Activated naive CD8-positive, alpha-beta T cell treated with anti-CD3 and anti-CD28 coated beads for 36 hours (primary cell): ENCODE measurements at places on chromosomes 7 and 10.
A peak's percentile ranks its signal among the peaks of the same experiment; 100 is the strongest.

DNA sequence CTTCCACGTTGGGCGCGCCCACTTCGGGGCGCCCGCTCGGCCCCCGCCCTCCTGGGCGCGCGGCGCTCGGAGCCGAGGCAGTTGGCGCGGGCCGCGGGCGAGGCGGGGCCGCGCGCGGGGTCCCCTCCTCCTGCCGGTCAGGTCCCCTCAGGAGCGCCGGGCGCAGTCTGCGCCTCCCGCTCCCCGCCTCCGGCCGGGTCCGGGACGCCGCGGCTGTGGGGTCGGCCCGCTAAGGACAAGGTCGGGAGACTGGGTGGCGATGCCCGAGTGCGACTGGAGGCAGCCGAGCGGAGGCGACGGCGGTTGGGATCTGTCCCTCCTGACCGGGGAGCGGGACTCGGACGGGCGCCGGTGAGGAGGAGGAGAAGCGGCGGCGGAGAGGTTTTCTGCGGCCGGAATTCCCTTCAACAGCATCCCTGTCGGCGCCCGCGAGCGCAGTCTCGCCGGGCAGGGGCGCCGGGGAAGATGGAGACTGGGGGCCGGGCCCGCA is at the start of gene ATRNL1:
Gene ATRNL1, plus strand, starts transcription at position 80 of the 490 bp plus-strand sequence. Its CDS starts 386 bp downstream, at position 466.
- peak within 1 kb of the TSS; percentile 74 for H3K4me3 ChIP-seq
- H3K27me3 ChIP-seq = peaks cover 60% of the 10 kb centered on the region

DNA sequence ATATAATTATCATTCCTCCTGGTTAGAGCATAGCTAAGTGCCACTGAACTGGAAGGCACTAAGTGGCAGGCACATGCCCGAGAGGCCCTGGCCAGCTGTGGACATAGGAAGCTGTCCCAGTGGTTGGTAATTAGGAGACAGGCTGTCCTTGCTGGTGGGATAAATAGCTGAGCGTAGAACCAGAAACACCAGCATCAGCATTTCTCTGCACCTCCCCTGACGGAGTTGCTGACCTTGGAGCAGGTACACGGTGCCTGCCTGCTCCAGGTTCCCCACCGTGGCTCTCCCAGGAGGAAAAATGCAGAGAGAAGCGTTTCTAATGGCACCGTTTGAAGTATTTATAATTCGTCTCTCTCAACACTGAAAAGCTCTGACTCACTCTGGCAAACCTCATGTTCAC is 5.6 kb upstream of the ABLIM1 start:
- no peak for DNase-seq
- no peaks in the 10 kb centered on the region for H3K4me1 ChIP-seq
- H3K27ac ChIP-seq = no peak overlapping the region
- H3K4me3 ChIP-seq = no peak overlapping the region
- no peaks in the 10 kb centered on the region for H3K36me3 ChIP-seq

- no peak overlapping the region for H3K4me3 ChIP-seq
- H3K4me1 ChIP-seq = peaks cover 1% of the 10 kb centered on the region
- peaks cover 1% of the 10 kb centered on the region for H3K36me3 ChIP-seq
- no peak for DNase-seq
These were observed 79.7 kb upstream of the FAM3C start for GRCh38 chr7:121475806-121476205.

DNA sequence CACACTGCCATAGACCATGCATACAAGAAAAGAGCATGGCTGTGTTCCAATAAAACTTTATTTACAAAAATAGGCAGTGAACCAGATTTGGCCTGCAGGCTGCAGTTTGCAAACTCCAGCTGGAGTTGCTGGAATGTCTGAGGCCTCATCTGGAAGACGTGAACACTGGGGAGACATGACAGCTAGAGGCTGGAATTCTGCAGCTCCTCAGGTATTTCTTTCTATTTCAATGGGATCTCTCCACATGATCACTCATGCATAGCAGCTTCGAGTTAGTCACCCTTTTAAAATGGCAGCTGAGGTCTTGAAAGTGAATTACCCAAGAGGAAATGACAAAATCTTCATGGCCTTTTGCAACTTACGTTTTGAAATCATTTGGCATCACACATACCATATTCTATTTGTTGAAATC is 52.6 kb upstream of the BET1 start:
- peaks cover 39% of the 10 kb centered on the region for H3K27me3 ChIP-seq
- no peak overlapping the region for H3K27ac ChIP-seq
- no peak overlapping the region for H3K4me3 ChIP-seq
- no peak for DNase-seq
- H3K4me1 ChIP-seq = peaks cover 2% of the 10 kb centered on the region
- H3K36me3 ChIP-seq = no peaks in the 10 kb centered on the region

DNA sequence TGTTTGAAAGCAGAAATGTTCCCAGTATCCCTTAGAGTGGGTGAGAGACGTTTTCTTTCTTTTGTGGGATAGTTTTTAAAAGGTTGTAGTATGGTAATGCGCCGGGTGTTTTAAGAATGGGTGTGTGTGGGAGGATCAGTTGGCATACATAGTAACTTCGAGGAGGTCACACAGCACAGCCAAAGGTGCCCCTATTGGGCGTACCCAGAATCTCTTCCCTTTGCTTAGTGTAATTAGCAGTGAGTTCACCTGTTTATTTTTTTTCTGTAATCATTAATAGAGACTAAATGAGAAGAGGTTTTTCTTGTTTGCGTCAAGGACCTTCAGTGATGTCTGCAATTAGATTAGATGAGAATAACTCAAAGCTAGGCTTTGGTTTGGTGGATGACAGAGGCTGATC is 1.5 kb downstream of the PLEKHA8 start:
- peaks cover 6% of the 10 kb centered on the region for H3K36me3 ChIP-seq
- H3K27ac ChIP-seq = no peak overlapping the region
- peaks cover 16% of the 10 kb centered on the region for H3K4me1 ChIP-seq
- DNase-seq = no peak
- no peaks in the 10 kb centered on the region for H3K27me3 ChIP-seq
